ENCODE measurements at places on chromosomes 1 and 21. TPM values are rescaled to one million over a fixed set of nuclear protein-coding genes. Genes with fewer than 3 reads are reported as not detected.

The LEPR gene
- 3.1 TPM for total RNA-seq

- ATAC-seq, result peak; percentile 14
These were observed 18.5 kb upstream of the SAMD11 start for GRCh38 chr1:905071-905749.

GRCh38 chr1:37606481-37607263 lies 10.9 kb upstream of the GNL2 start:
- no peak for ATAC-seq

DNA sequence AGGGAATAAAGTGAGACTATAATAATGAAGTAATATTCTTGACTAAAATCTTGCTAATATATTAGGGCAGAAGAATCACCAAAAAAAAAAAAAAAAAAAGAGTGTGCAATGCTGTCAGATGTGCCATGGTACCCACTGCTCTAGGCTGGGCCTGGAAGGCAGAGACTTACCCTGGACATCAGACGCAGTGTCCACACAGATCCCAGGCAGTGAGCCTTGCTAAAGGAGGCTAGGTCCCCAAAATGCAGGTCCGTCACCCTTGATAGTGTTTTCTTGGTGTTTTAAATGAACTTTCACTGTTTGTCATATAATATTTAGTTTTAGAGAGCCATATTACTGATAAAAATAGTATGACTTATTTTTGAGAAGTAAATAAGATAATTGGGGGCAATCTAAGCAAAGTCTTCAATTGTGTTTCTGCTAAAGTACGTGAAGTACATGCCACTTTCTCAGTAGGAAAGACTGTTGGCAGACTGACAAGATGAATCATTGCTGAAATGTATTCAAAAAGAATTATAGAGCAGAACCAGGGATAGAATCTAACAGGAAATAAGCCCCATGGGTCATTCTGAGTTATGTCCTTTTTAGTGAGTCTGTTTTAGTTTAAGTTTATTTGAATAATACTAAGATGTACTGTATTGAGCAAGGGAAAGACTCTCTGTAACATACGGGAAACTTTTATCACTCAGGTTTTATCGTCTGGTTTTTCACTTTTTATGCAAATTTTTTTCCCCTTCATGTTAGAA lies 74.6 kb upstream of the PDC start:
- no peak for ATAC-seq

DNA sequence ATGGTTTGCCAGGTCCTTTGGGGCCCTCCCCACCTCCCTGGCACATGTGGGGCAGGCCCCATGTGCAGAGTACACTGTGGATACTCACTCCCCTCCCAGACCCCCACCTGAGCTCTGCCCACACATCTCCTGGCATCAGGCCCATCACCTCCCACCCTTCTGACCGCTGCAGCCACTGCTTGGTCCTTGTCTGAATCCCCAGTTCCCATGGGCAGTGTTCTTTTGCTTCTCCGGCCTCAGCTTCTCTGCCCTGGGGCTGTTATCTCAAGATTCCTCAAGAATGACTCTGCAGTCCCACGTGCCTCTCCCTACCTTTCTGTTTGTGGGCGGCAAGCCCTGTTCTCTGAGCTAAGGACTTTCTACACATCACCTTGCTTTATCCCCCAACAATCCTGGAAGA lies 187.7 kb upstream of the EDN2 start:
- ATAC-seq, result no peak

GRCh38 chr1:246058466-246058865 lies 448.6 kb downstream of the SMYD3 start:
- no peak for ATAC-seq

All from motor neuron (in vitro differentiated cells).